Esophagus muscularis mucosa (tissue), 4 donors: ENCODE measurements at places on chromosomes 1 and 21. TPM values are rescaled to one million over a fixed set of nuclear protein-coding genes. Genes with fewer than 3 reads are reported as not detected.

GRCh38 chr21:19228226-19228625 lies 824.6 kb upstream of the TMPRSS15 start:
- DNase-seq, result no peak
- no peak overlapping the region for H3K4me3 ChIP-seq
- no peaks in the 10 kb centered on the region for H3K27me3 ChIP-seq
- H3K4me1 ChIP-seq, result no peaks in the 10 kb centered on the region

GRCh38 chr1:211648980-211649934 lies 26.2 kb downstream of the NEK2 start:
- DNase-seq, result no peak
- peaks cover 12% of the 10 kb centered on the region for H3K4me1 ChIP-seq

DNA sequence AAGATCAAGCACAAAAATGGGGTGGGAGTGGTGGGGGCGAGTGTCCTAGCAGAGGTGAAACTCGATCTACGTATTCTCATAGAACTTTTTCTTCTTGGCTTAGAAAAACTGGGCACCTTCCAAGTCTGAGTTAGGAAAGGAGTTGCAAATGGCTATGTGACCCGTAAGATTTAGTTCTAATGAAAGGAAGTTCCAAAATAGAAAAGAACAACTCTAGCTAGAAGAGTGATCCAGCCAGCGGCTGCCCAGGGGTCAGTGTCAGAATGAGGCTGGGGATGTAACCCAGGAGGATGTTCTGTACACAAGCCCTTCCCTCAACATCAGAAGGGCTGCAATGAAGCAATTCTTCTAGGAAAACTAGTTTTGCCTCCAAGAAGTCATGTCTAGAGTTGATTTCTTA lies 5.2 kb downstream of the MTARC1 start:
- no peaks in the 10 kb centered on the region for H3K27me3 ChIP-seq
- H3K27ac ChIP-seq, result peak overlapping the region; percentile 50
- DNase-seq, result no peak
- H3K4me3 ChIP-seq, result no peak overlapping the region
- H3K4me1 ChIP-seq, result peaks cover 39% of the 10 kb centered on the region

PFKL gene
- total RNA-seq, result 109 TPM
